ENCODE measurements at places on chromosomes 1 and 21.

DNA sequence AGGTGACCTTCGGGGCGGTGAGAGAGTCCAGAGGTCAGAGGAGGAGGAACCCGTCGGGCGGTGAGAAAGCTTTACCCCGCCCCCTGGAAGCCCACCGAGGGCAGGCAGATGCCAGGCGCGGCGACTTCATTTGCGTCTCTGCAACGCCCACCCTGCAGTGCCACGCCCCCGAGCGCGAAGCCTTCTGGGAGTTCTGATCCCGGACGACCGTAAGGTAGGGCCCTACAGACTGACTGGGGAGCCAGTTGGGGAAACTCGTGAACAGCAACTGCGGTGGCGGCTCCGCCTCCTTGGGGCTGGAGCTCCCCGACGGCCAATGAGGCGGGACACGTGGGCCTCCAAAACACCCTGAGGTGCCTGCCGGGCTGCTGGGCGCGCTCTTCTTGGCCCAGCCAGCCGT lies 46.0 kb upstream of the EDARADD start:
- DNase-seq: no peak

- no peak for DNase-seq
Observed at GRCh38 chr1:211511947-211512346, 20.0 kb upstream of the RD3 start.

GRCh38 chr1:21818656-21819055 lies 6.6 kb downstream of the LDLRAD2 start:
- DNase-seq: no peak

DNA sequence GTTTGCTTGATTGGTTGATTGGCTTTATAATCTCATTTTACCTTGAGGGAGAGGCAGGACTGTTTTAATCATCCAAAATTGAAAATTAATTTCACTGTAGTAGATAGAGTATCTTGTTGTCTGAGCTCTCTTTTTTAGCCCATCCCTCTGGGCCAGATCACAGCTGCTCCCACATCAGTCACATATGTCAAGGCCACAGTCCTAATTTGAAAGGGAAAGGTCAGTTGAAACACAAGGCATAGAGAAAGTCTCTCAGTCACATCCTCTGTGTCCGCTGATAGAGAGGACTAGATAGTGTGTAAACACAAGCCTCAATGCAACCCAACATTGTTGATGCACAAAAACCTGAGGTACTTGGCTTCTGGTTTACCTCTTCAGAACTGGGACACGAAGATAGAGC lies 6.8 kb downstream of the C1orf74 start:
- no peak for DNase-seq

DNA sequence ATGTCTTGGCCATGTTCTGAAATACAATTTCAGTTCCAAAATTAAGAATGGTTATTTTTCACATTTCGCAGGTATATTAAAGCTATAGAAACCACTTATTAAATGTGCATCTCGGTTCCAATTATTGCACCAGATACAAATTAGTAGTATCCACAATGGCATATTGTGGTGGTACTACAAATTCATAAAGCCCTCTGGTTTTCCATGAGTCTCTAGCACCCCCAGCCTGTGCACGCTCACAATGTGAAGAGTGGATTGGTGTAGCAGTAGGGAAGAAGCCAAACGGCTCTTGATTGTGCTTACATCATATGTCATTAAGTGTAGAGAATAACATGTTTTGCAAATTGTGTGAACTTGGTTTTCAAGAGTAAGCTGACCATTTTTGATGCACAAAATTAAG lies 1.9 kb upstream of the BRINP3 start:
- DNase-seq: no peak

GRCh38 chr1:38128511-38128910 lies 81.9 kb upstream of the POU3F1 start:
- DNase-seq: no peak

DNA sequence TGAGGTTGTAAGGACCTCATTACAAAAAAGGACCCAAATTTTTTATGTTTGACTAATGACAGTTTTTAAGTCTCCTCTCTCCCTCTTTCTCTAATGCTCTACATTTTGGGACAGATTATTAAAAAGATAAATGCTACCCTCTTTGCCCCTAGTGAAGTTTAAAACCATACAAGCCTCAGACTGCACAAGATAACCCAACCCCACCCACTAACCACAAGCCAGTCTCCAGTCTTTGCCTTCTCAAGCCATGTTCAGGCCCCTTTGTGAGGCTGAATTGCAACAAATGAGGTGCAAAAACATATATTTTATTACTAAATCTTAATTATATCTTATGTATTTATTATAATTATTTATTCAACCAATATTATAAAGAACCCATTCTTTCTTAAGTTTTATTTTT lies 597.2 kb upstream of the BRINP3 start:
- DNase-seq: no peak

DNA sequence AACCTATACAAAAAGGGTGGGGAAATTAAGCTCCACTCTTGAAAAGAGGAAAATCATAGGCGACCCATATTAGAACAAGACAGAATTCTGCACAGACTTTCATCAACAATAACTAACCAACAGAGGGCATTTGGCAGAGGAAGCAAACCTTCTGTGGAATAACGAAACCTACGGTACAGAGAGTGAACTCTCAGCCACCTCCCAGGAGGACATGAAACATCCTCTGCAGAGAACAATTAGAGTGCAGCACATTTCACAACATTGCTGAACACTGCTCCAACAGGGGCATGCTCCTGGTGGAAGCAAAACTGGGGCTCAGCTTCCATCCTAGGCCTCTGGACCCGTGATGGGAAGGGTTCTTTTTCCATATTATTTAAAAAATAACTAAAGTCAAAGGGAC lies 110.9 kb downstream of the KCNJ15 start:
- DNase-seq: no peak

Data from muscle of leg (tissue), 16 donors.